Activated naive CD4-positive, alpha-beta T cell treated with anti-CD3 and anti-CD28 coated beads for 36 hours (primary cell): ENCODE measurements at places on chromosomes 3 and 15.
A peak's percentile ranks its signal among the peaks of the same experiment; 100 is the strongest.

DNA sequence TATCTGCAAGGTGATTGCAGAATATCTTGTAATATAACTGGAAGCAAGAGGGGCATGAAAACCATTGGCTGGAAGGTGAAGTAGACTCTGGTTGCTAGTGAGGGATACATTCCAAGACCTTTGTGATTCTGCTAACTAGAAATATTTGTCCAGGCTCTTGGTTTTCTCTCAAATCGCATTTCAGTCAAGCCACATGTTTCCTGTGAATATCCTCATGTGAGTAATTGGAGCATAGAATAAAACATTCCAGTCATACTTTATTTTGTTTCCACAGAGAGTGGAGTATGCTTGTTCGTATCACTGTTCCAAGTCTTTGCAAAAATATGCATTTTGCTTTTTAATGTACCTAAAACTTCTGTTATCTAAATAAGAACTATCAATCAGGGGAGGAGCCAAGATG lies 850.0 kb downstream of the EPHA3 start:
- DNase-seq = no peak

GRCh38 chr3:65836047-65836446 lies 202.7 kb downstream of the MAGI1 start:
- DNase-seq = no peak

- no peak for DNase-seq
Observed at GRCh38 chr3:87288446-87288845, 12.1 kb upstream of the POU1F1 start.

DNA sequence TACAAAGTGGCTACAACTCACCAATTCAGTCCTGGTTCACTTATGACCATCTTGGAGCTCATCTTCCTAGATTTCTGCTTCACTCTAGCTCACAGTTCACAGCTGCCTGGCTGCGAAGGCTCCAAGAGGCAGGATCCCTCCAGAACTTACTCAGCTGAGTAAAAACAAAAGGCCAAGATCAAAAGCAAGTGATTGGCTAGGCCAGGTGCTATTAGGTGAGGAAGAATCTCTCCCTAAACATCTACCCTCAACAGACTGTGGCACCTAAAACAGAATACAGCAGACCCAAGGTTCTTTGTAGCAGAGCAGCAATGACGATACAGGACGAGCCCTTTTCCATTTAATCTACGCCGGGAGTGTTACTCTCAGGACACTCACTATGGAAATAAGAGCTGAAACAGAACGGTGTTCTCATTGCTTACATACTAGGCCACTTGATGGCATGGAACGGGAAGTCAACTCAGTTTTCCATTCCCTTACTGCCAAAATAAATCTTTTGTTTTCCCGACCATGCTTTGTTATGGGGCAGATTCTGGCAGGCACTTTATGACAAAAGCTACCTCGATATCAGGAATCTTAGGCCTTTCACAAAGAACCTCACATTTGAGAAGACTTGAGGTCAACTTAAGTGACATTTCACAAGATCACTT lies 901 bp downstream of the ICE2 start:
- peak; percentile 22 for DNase-seq

GRCh38 chr15:42590619-42591237 lies 15.3 kb downstream of the STARD9 start:
- DNase-seq = no peak

DNA sequence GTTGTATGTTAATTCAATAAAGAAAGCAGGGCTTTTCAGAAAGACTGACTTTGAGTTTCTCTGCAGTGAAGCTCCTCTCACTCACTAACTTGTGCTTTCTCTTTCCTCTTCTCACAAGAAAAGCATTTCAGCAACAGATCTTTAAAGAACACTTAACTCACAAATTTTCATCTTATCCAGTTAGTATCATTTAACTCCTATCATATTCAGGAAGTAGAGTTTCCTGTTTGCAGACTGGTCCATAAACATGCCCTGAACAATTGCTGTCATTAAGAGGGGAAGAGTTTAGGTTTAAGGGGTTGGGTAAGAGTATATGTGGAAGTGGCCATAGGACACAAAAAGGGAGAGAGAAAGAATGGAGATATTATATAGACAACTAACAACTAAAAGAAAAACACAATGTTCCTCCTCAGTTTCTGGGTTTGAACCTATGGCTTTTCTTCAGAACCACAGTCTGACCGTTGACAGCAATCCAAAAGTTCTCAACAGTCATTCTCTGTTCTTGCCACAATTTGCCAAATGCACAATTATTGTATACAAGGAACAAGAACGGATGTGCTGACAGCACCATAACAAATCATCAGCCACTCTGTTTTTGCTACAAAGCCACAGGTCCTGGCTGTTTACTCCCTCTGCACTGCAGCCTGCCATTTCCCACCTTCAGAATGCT lies 63.9 kb downstream of the CHAC1 start:
- DNase-seq = no peak

- no peak for DNase-seq
Observed at GRCh38 chr3:13125092-13126015, 52.1 kb upstream of the IQSEC1 start.

DNA sequence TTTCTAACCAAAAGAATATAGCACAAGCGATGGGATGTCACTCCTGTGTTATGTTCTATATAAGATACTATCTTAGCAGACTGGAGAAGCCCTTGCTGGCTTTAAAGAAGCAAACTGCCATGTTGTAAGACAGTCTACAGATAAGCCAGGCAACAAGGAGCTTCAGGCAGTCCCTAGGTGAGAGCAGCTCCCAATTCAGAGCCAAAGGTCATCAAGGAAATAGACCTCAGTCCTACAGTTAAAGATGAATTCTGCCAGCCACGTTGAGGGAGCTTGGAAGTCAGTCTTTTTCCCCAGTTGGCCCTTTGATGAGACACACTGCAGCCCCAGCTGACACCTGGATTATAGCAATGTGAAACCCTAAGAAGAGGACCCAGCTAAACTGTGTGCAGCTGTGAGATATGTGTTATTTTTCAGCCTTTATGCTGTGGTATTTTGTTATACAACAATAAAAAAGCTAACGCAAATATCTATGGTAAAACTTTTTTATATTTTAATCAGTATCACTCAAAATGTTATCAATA lies 102.5 kb upstream of the AKAP13 start:
- DNase-seq = no peak
